ENCODE measurements at places on chromosomes 7 and 10. TPM values are rescaled to one million over a fixed set of nuclear protein-coding genes. Genes with fewer than 3 reads are reported as not detected.

Gene UNC5B
- not detected for total RNA-seq

Gene GLCCI1
- 55.7 TPM for total RNA-seq

Gene TAS2R4
- 0.43 TPM for total RNA-seq

Gene PLXNA4
- total RNA-seq: 0.48 TPM

Gene GPR26
- total RNA-seq: not detected

Gene FOXI2
- not detected for total RNA-seq

Gene C10orf62
- not detected for total RNA-seq

Gene EBLN1
- not detected for total RNA-seq

Gene SLC13A4
- not detected for total RNA-seq

Gene TRIL
- total RNA-seq: not detected

Gene CPA1
- total RNA-seq: not detected

Measured in Karpas-422 (cell line).